LHCN-M2 (cell line): ENCODE measurements at places on chromosomes 5 and 9.

DNA sequence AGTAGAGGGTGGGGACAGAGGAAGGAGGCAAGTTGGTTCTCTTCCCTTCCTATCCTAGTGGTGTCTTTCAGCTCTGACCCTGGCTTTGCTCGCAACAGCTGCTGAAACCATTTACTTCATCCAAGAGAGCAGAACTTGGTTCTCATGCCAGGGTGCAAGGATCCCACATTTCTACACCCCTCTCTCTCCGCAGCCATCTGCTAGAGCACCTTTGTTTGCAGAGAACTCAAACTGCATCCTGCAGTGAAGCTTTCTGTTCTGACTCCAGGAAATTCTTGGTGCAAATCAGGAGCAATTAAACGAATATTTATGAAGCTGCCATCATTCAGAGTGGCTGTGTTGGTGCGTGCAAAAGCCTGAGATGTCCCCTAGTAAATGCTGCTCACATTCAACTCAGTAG, 31.9 kb downstream of the NEUROG1 start:
- DNase-seq: no peak

DNA sequence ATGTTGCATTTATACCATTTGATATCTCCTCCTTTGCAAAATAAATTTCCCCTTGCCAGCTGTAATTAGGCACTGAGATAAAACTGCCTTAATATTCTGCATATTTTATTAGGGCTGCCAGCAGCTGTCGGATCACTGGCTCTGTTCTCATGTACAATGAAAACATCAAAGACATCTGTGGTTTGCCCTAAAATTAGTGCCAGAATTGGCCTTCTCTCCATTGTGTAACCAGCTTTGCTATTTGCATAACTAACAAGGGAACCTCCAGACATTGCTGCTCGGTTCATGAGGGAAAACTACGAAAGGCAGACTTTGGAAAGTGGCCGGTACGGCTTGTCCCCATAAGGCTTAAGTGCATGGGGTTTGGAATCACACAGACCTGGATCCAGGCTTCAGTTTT, 45.5 kb upstream of the KIF2A start:
- DNase-seq: no peak

DNA sequence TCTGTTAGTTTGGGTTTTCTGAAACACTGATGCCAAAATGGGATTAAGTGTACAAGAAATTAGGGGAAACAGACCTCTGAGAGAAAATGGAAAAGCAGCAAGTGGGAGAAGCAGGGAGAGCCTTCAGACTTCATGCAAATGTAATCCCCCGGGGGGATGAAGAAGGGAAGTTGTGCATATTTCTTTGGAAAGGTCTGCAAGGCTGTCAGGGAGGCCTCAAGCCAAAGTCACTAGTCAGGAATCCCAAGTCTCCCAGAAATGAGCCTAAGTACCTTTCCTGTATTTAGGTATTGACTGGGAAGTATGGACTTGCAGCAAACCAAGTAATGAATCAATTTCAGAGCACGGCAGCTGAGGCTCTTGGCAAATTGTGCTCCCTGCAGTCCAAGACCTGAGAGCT, 2.2 kb downstream of the FTMT start:
- no peak for DNase-seq

GRCh38 chr5:140602147-140602546, 30.8 kb downstream of the CD14 start:
- DNase-seq: peak; percentile 1

DNA sequence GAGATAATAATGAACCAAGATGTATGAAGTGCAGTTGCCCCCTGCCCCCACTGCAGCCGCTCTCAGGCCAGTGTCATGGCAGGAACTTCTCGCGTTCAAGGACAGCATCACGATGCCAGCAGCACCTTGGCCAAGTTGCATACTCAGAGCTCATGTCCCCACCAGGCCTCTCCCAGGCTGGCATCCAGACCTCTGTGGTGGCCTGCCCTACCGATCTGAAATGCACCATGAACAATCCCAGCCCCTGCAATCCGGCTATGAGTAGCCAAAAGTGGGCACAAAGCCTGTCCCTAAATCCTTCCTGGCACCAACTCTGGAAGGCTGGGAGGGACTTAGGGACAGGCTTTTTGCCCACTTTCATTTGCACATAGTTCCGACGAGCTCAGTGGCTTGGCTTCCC, 140.9 kb downstream of the PAX5 start:
- DNase-seq: no peak

GRCh38 chr5:136656811-136657210, 291.5 kb upstream of the TRPC7 start:
- no peak for DNase-seq

DNA sequence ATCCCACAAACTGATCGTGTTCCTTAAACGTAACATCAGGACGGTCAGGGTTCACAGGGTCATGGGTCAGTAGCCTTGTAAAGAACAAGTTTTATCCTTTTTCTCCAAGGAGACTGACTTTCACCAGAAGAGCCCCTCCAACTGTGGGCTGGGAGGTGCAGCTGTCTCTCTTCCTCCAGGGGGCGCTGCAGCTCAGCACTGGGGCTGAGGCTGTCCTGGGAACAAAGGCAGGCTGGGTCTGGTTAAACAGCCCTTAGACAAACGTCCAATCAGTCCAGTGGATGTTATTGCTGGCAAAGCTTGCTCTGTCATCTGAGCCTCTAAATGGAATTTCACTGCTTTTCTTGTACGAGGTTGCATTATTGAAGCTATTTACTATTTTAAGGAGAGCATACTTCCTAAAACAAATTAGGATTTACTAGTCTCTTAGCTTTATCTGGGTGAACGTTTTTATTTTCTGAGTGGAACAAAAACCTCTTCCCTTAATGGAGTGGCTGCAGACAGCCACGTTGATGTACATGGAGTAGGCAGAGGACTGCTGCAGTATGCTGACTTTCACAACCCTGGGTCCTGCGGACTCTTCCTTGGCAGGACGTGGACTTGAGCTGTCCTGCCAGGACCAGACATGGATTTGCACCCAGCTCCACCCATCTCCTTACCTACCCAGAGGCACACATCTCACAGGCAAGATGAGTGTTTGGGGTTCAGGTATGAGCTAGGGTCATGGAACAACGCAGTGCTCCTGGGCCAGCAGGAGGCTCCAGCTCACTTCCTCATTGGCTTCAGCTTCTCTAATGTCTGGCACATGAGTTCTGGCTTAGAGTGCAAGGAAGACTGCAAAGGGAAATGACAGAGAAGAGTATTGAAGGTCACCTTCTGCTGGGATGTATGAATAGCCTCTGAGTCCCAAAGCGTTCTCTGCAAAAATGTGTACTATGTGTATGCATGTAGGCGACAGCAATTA, 7.8 kb downstream of the EXOSC2 start:
- DNase-seq: peak; percentile 72

GRCh38 chr5:174154559-174154958, 109.1 kb downstream of the NSG2 start:
- DNase-seq: no peak

DNA sequence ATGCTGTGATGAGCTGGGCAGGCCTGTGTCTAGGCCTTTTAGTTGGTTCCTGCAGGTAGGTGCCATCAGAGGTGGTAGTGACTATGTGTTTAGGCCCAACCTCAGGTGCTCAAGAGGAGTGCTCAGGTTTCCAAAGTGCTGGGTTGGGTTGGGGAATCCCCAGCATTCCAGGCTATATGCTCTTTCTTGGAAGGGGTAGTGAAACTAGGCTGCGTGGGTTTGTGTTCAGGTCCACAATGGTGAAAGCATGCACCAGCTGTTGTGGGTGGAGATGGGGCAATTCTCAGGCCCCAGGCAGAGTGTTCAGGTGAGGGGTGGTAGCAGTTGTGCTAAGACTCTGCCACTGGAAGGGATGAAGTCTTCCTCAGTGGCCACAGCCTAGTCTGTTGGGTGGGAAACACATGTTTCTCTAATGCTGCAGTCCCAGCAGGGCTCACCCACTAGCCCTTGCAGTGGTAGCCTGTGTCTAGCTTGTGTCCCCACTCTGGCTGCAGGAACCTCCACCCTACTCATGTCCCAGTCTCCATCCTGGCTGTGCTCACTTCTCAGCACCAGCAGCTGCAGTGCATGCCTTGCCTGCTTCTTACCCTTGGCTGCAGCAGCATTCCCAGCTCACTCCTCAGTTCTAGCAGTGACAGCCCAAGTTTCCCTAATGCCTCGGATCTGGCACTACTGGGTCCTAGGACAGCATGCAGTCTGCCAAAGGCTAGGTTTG, 78.9 kb downstream of the FAM170A start:
- no peak for DNase-seq

DNA sequence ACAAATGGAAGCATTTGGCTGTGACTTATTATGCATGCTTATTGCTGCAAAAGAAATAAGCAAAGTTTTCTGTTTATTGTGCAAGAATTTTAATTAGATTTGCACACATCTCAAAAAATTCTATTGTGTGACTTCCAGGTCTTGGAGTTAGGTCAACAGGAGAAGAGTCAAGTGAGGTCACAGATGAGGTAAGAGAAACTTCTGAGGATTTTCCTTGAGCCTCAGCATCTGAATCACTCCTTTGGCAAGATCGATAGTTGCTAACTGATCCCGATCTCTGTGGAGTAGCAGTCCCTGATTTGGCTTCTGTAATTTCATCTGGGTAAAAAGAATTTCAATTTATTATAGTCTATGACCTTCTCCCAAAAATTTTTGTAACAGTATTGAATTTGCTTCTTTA, 6.9 kb upstream of the TTC33 start:
- DNase-seq: peak; percentile 19

- DNase-seq: no peak
Observed at GRCh38 chr5:148297731-148298130, 14.5 kb upstream of the SPINK7 start.

DNA sequence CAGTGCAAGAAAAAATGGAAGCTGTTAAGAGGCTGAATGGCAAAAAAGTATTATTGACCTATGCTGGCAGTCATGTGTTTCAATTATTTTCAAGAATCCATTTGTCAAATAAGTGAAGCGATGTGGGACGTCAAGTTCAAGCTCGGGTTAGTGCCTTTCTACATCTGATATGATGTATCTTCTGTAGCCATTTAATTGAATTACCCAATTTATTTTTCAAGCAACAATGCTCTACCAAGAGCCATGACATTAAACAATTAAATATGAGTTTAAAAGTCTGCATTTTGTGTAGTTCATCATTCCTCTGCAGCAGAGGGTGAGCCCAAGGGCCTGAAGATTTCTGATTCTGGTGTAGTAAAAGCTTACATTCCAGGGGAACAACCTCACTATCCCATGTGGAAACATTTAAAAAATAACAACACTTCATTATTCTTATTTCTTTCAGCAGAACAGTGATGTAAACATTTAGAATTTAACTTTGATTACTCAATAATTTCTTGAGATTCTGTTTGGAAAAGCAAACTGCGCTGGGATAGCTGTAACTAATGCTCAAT, 619.7 kb upstream of the ARRDC3 start:
- DNase-seq: no peak

- no peak for DNase-seq
Observed at GRCh38 chr9:26605367-26605766, 287.2 kb downstream of the CAAP1 start.

DNA sequence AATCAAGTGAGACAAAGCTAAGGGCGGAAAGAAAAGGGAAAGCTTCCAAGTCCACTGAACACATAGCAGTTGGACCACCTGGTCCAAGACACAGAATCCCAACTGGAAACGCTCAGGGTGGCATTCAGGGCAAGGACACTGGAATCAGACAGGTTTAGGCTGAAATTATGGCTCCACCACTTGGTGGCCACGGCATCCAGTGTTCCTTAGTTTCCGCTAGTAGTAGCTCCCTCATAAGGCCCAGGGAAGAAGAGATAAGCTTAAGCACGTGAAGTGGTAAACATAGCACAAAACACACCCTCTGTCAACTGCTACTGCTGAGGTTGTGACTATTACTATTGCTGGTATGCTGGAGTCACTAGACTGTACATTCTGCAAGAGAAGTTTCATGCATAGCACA, 209.4 kb downstream of the GLIS3 start:
- DNase-seq: no peak

DNA sequence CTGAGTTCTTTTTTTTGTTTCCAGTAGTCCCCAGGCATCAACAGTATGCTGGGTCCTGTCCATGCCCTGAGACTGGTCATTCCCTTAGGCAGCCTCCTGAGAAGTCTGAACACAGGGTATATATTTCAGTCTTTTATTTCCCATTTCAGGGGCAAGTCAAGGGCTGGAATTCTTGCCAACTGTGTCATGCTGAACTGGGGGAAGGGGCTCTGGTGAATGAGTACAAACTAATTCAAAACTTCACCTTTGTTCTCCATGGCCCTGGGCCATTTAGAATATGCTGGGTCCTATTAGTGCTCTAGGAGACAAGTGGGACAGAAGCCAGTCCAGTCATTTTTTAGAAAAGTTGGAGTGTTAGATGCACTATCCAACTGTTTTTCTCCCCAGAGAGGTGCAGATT, 170.3 kb downstream of the TMC1 start:
- no peak for DNase-seq

- DNase-seq: no peak
Observed at GRCh38 chr5:151676719-151677118, 10.0 kb downstream of the SPARC start.

DNA sequence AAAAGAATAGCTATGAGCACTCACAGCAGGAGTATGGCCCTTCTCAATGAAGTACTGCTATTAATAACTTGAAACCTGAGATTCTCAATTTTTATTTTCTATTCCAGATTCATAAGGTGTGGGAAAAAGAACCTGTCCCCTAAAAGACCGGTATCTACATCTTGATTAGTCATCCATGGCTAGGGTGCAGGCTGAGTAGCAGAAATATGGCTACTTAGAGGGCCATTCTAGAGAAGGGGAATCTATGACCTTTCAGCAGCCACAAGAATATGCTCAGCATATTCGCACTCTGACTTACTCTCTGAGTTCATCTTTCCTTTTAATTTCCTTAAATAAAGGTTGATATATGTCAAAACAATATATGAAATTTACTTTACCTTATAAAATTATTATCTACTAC, 27.7 kb downstream of the WDR36 start:
- DNase-seq: no peak

DNA sequence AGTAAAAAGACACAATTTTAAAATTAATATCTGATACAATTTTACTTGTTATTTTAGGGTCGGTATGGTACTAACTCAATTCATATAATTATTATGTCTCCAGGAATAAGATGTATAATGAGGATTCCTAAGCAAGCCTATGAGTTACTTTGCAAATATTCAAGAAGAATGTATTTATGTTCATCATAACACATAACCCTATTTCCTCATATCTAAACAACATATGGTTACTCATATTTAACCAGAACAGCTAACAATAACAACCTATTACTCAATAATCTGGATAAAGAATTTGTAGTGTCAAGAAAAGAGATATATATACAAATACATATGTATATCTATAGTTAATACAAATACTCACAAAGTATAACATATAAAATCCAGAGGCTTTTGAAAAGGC, 285.9 kb downstream of the ARL15 start:
- peak; percentile 41 for DNase-seq

- DNase-seq: peak; percentile 19
Observed at GRCh38 chr5:141757402-141757801, 75.4 kb upstream of the ARAP3 start.

DNA sequence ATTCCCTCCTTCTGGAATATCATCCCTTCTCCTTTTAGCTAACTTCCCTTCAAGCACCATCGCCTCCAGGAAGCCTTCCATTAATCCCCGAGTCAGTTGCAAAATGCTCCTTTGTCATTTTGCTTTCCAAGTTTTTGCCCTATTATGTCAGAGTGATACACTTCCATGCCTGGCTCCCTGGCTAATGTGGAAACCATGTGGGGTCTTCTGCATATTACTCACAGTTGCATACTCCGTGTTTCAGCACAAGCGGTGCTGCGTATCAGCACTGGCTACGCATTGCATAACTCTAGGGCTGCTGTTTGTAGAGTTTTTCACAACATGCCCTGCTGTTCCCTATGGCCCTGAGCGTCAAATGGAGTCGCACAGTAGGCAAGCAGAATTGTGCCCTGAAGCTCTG, 1.9 kb downstream of the TEX53 start:
- peak; percentile 42 for DNase-seq
